Stomach (tissue), 19 donors: ENCODE measurements at places on chromosomes 1 and 21.

DNA sequence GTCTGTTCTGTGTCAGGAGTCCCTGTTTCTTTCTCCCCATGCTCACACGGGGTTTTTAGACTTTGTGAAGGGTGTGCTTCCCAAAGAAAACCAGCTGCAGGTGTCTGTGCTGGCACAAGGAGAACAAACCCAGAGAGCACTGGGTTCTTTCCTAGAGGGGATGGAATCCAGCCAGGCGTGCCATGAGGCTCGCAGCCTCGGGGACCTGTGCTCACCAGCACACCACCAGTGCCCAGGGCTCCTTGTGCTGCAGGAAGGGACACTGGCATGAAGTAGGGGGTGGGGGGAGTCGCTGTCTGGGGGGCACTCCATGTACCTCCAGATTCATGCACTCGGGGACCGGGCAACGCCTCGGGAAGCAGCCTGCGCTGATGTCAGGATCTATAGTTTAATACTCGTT lies 57.9 kb downstream of the AGPAT3 start:
- DNase-seq = no peak

DNA sequence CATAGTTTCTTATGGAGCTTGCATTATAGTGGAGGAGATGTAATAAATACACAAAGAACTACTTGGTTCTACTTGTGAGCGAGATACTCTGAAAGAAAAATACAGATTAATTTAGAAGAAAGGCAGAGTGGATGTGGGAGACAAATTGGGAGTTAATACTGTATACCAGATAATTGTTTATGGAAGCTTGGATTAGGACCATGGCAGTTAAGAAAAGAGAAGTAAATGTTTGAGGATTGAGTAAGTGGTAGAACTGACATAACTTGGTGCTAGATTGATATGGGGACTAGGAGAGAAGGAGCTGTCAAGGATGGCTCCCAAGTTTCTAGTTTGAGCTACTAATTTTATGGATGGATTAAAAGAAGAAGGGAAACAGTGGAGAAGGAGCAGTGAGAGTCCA lies 47.3 kb downstream of the INKA2 start:
- no peak for DNase-seq

GRCh38 chr1:23801876-23802275 lies 1.3 kb upstream of the GALE start:
- peak; percentile 30 for DNase-seq

GRCh38 chr1:21034725-21035628 lies 141.7 kb downstream of the EIF4G3 start:
- DNase-seq = peak; percentile 37

DNA sequence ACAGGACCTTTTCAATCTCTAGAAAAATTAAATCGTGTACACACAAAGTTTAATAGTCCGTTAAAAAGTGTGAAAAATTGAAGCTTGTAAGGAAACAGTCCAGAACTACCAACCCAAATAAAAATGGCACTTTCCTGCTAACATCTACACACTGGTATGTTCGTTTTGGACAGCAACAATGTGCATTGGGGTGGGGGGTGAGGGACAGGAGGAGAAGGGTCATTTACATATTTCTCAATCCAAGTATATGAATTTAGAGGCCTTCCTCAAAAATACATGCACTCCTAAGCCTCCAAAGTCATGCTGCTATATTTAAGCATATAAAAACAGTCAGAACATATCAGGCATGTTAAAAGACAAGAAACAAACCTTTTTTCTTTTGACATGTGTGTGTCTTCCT lies 2.5 kb downstream of the PPP1R15B start:
- DNase-seq = no peak

GRCh38 chr1:177043597-177043996 lies 120.9 kb downstream of the ASTN1 start:
- no peak for DNase-seq

- DNase-seq = no peak
Measured at GRCh38 chr1:223712850-223713474, 623 bp downstream of the CAPN2 start.

- DNase-seq = no peak
Measured at GRCh38 chr1:69312055-69312732, 255.5 kb upstream of the LRRC7 start.
